ENCODE measurements at places on chromosomes 5 and 9.

DNA sequence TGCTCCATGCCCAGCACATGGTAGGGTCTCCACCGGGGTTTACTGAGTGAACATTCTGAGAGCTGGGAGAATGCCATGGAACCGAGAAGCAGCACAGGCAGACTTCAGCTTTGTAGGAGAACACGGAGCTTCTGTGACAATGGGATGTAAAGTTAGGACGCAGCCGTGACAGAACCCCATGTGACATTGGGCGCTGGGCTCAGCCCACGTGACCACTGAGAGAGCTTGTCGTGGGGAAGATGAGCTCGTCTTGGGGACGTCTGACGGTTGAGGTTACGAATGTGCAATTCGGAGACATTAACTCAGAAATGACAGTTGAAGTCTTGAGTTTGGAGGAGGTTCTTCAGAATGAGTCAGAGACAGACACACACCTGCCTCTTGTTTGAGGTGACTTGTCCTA is 13.5 kb downstream of the SDHA start:
- DNase-seq: no peak

GRCh38 chr9:117952581-117952980 is 248.4 kb downstream of the TLR4 start:
- no peak for DNase-seq

- no peak for DNase-seq
These were observed 103.9 kb downstream of the C9orf50 start for GRCh38 chr9:129517006-129517405.

- DNase-seq: no peak
These were observed 68.9 kb downstream of the SH3RF2 start for GRCh38 chr5:146005264-146005663.

GRCh38 chr5:153885141-153885540 is 153.6 kb downstream of the FAM114A2 start:
- no peak for DNase-seq

DNA sequence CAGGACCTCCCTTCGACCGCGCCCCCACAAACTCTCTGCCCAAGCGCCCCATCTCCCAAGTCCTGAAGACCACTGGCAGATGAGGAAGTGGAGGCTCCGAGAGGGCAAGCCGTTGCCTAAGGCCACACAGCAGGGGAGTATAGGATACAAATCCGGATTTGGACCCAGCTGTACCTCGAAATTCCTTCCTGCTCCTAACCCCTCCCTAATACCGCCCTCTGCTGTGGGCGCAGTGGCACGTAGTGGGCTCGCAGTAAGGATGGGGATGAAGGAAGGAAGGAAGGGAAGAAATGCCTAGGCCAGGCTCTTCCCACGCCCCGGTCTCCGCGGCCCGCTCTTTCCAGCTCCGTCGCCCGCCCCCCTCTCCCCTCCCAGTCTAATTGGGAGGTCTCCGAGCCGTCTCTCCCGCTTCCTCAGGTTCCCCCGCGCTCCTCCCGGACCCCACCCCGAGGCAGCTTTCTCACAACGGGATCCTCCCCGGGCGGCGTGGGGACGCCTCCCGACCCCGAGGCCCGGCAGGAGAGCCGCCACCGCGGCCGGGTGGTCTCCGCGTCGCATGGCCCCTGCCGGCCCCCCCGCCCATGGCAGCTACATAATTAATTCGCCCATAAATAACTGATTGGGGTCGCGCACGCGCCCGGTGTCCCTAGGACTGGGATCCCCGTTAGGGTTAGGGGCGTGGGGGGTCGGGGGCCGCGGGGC is 138.9 kb downstream of the C9orf50 start:
- no peak for DNase-seq

- DNase-seq: no peak
These were observed 408.1 kb upstream of the PIK3R1 start for GRCh38 chr5:67807439-67807888.

DNA sequence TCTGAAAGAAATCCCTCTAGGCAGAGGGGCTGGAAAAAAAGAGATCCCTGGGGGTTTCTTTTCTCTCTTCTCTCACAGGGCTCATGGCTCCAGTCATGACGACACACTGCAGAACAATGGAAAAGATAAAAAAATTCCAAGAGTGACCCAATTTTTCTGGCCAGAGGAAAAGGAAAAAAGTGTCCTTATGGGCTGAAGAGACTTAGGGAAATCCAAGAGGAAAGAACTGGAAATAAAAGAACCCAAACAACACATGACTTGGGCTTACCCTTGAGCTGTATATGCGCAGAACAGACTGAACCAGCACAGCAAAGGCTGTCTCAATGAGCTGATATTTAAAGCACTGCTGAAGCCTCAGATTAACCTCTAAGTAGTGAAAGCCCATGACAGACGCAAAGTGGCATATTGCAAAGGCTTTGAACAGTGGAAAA is 102.4 kb downstream of the SMIM23 start:
- DNase-seq: no peak

DNA sequence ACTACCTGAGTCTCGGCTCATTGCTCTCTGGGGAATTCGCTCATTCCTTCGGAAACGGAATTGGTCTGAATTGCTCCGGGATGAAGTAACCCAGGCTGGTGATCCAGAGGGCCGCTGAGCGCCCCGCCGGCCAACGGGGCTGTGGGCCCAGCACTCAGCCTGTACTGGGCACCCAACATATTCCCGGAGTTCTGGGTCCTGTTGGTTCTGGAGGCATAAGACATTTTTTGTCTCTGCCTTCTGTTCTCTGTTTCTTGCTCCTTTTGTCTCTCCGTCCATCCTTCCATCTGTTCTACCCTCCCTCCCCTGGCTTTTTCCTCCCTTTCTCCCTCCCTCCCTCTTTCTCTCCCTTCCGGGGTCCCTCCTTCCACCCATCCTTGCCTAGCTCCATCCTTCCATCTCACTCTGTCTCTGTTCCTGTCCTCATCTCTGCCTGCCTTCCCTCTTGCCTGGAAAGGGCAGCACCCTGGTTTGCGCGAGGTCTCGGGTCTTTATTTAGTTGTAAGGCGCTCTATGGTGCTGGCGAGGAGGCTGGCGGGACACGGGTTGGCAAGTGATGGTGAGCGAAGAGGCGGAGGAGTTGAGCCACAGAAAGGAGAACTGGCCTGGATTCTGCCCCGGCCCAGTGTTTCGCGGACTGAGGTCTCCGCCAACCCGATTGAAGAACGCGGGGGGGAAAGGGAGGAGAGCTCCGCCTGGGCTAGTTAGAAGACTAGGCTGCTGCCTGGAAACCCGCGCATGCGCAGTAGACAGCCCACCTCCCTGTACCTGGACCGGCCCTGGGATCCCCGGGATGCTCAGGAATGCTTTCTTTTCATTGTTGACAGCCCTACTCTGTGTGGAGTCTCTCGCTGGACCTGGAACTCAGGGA is 1468.0 kb downstream of the FOXD4L5 start:
- DNase-seq: no peak

DNA sequence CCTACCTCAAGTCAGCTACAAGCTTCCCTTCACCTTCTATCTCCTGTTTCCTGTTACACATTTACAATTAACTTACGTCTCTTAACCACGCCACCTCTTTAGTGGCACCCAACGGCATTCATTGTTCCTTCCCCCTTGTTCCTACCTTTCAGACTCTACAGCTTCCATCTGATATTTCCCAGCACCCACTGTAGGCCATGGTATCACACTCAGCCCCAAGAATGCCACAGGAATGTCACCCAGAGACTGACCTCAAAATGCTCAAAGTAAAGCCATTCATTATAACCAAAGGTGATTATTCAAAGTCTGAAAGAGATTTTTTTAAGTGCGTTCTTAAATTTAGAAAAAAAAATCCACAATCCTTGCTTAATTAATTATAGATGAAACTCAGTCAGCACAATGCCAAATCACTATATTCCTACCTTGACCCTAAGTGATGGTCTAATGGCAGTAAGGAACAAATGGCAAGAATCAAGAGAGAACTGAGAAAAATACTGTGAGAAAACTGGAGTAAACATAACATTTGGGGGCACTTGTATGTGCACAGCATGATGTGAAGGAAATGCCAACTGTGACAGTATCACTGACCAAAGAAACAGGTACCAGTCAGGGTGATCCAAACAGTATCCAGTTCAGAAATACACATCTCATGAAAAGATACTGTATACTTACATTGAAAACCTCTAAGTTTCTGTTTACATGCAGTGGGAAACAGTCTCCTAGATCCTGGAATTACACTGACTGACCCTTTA is 52.1 kb downstream of the CTNND2 start:
- no peak for DNase-seq

- no peak for DNase-seq
These were observed 12.8 kb downstream of the SLC12A7 start for GRCh38 chr5:1098986-1099597.

DNA sequence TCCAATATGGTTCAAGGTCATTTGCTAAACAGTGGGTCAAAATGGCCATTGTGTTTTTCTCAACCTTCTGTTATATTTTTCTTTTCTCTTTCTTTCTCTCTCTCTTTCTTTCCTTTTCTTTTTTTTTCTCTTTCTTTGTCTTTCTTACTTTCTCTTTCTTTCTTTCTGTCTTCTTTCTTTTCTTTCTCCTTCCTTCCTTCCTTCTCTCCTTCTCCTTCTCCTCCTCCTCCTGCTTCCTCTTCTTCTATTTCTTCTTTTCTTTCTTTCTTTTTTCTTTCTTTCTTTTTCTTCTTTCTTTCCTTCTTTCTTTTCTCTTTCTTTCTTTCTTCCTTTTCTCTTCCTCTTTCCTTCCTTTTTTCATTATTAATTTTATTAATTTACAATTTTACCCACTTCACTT is 619.5 kb downstream of the IRX1 start:
- no peak for DNase-seq
